CD4-positive, alpha-beta T cell treated with Interleukin-4 for 1 hour (primary cell): ENCODE measurements at places on chromosomes 2 and 18.

GRCh38 chr2:218744615-218745014 lies 34.0 kb downstream of the TTLL4 start:
- peak; percentile 44 for DNase-seq

DNA sequence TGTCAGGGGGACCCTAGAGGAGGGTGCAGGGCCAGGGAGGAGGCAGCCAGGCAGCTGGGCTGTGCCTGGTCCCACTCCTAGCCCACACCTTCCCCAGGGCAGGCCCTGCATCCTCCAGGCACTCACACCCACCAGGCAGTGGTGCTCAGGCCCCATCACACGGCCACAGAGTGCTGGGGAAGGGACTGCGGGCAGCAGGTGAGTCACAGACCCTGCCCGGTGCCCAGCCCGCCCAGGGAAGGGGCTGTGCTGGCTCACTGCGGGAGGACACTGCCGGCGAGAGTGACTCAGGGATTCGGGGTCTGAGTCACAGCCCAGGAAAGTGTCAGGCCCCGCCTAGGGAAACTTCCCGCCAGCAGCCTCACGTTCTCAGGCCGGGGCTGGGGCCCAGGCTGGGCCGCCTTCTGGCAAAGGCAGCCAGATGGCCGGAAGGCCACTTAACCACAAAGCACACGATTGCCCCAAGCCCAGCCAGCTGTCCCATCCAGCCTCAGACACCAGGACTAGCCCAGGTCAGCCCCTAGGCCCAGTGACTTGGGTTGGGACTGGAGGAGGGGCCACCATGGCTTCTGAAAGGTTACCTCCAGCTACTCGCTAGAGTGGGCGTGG lies 42.2 kb downstream of the BIN1 start:
- peak; percentile 28 for DNase-seq

- no peak for DNase-seq
These were observed 173.7 kb downstream of the DOK6 start for GRCh38 chr18:69574401-69574800.

GRCh38 chr2:182540252-182540651 lies 113.4 kb upstream of the PDE1A start:
- no peak for DNase-seq

DNA sequence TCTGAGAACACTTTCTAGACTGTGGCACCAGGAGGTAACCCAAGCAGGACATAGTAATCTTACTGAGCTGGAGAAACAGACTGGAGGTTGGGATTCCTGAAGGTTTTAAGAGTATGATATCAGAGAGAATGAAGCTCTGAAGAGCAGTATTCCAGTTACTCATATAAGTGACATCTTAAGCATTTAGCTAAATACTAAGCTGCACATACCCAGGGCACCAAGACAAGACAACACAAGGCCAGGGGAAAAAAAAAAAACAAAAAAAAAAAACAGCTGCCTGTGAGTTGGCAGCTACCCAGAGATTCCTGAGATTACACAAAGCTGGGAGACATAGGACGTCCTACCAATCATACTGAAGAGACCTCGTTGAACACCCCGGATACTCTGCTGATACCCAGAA lies 175.8 kb downstream of the SRBD1 start:
- DNase-seq: no peak

GRCh38 chr2:230770804-230771203 lies 58.2 kb downstream of the CAB39 start:
- no peak for DNase-seq

DNA sequence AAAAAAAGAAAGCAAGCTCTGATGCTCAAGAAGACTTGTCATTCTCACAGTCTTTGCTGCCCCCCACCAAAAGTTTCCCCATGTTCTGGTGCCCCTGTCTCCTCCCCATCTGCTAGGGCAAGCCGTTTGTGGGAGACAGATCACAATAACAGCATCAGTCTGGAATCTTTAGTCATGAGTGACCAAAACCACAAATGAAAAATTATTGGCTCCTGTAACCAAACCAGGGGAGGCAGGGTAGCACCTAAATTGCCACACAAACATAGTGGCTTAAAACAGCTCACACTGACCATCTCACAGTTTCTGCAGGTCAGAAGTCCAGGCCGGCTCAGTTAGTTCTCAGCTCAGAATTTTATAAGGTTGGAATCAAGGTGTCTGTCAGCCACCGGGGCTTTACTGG lies 9.1 kb upstream of the B3GNT7 start:
- no peak for DNase-seq

- DNase-seq: no peak
These were observed 62.7 kb upstream of the TAF1B start for GRCh38 chr2:9780368-9781130.

DNA sequence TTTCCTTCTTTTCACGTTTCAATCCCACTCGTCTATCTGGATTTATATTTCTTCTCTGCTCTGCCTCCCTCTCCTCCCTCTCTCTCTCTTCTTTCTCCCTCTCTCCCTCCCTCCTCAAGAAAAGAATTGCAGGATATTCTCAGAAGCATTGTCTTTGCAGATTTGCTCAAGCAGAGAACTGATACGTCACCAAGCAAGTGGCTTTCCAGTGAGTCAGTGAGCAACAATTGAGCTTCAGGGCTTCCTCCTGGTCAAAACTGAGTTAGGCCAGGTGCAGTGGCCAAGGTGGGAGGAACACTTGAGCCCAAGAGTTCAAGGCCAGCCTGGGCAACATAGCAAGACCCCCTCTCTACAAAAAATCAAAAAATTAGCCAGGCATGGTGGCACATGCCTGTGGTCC lies 151.1 kb downstream of the SMAD2 start:
- no peak for DNase-seq
